ENCODE measurements at places on chromosomes 3 and 15.

GRCh38 chr3:153254361-153254760 is 92.3 kb downstream of the RAP2B start:
- no peak for DNase-seq

- DNase-seq, result no peak
Observed at GRCh38 chr3:139611528-139611927, 66.2 kb downstream of the NMNAT3 start.

DNA sequence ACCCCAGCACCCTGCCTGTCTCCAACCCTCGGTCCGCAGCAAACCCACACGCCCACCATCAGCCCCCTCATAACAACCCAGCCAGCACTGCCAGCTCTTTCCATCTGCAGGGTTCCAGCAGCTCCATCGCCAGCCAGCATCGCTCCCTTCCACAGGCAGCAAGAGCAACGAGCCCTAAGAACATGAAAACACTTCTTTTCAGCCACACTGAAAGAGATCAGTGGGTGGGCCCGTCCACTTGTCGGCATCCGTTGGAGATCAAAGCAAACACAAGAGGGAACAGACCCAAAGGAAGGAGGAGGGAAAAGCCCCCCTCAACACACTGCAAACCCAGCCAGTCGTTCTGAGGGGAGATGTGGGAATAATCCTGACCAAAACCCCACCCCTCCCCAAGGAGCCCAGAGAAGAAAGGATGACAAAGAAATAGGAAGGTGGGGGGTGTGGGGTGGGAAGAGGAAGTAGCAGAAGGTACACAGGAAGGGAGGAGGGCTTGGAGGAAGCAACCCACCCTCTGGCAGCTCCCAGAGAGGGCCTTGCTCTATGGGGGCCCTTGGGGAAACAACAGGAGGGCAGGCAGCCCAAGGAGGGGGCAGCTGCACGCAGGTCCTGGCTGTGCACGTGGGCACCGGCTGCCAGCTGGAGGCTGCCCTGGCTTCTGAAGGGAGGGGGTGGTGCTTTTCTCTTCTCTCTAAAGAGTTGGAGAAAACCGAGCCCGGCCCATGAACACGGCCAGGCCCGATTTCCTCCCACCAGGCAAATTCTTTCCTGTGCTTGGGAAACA is 473.6 kb upstream of the PROK2 start:
- DNase-seq, result no peak

DNA sequence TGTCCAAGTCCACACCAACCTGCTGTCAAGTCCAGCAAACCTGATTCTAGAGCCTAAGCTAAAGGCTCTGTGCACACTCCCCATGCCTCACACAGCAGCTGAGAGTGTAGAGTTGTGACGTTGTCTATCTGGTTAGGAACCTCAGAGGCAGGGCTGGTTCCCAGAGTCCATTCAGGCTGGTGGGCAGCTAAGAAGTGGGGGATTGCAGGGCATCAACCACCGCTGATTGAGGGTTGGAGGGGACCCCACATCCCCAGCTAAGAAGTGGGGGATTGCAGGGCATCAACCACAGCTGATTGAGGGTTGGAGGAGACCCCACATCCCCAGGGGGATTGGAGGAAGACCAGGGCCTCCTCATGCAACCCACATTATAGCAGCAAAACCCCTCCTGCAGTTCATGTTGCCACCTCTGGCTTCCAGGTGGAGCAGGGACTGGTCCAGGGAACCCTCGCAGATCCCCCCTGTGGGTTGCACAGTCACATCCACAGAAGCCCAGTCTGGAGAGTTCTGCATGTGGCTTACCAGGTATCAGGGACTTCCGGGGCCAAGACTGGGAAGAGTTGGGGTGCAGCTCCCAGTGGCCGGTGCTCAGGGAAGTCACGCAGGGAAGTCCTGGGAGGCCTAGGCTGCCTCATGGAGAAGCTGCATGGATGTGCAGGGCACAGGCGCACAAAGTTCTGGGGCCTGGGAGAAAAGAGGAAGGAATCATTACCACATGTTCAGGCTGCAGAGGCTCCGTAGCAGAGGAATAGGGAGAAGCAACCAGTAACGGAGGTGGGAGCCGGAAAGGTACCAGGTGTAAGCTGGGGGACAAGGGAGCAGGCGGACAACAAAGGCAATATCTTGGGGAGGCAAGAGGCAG is 71.4 kb upstream of the PCSK6 start:
- DNase-seq, result no peak

DNA sequence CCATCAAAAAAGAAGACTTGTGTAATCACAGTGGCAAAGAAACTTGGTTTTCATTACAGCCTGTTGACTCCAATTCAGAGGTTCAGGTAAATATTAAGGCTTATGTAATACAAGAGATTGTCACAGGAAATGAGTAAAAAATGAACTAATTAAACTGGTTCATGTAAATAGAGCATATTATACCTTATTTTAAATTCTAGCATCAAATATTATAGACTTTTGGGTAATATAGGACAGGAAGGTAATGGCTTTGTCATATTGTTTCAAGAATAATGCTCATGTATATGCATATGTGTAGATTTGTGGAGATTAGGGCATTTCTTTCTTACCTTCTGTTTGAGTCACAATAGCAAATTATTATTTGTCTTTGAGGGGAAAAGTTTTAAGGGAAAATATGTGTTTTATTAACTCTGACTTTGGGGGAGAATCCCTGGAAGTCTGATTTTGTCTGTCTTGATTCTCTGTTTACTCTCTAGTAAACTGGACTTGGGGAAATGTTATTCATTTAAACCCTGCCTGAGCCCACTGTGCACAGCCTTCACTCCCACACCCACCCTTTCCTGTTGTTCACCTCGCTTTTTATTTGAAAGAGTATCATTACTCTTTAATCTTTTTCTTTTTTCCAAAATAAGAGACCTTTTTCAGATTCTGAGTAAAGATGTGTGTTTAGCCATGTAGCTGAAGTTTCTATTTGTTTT is 43.0 kb downstream of the RASA2 start:
- DNase-seq, result peak; percentile 20

- DNase-seq, result no peak
Observed at GRCh38 chr3:141123677-141124410, 72.7 kb downstream of the SPSB4 start.

DNA sequence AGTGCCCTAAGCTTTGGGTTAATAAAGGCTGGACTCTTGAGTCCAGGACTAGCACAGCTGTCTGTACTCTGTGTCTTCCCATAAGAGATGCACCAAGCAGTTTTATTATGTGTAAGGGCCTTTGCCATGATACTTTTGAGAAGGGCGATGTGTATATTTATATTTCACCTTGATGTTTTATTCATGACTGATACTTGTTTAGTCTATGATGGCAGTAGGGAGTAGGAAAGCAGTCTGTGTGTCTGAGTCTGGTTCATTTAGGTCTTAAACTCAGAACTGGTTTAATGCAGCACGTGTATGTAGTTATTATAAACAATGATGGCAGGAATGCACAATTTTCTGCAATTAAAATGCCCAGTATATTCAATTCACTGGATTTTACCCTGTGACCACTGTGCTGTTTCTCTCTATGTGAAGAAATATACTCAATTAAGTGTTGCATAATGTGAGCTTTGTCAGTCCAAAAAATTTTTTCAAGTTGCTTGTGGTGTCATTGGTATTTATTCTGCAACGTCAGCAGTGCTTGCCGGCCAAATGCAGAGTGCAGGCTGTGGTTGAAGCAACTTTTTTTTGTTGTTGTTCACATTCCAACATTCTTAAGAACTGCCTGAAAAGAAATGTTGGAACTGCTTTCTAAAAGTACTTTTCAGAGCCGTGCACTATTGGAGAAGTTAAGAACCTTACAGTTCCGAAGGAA is 423.7 kb upstream of the SEMA6D start:
- DNase-seq, result peak; percentile 6

GRCh38 chr3:117955196-117955595 is 1079.5 kb downstream of the IGSF11 start:
- no peak for DNase-seq

DNA sequence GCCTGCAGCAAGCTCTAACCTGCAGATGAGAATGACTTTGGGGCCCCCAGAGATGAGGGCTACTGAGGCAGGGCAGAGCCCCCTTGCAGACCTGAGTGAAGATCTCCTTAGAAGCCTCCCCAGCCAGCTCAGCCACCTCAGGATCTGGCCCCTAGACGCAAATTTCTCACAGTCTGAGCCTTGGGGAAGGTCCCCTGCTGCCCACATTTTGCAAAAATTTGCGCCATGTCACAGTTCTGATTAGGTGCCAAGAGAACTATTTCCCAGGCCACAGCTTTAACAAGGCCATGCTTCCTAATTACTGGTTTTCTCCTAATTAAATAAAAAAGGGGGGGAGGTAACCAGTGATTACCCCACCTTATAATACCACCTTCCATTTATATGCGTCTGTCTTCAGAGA is 81.0 kb upstream of the HES1 start:
- DNase-seq, result no peak

DNA sequence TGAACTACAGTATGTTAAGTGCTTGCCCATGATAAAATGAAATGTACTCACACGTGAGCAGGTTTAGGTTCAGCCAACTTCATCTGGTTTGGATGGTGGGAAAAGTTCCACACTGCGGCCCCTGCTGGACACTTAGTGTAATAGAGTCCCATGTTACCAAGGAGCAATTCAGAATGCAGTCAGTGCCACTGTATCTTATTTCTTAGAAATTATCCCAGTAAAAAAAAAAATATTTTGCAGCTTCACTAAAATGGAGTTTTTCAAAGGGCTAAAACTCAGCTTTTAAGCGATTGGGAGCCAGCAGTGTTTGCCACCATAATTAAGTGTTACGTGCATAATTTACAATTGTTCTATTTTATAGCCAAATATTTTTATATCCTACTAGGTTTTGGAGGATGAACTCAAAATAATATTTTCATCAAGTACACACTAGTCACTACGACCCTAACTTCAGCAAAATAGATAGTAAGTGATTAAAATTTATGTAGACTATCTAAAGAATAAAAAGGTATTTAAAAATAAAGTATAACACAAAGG is 371.7 kb upstream of the GBE1 start:
- peak; percentile 15 for DNase-seq

DNA sequence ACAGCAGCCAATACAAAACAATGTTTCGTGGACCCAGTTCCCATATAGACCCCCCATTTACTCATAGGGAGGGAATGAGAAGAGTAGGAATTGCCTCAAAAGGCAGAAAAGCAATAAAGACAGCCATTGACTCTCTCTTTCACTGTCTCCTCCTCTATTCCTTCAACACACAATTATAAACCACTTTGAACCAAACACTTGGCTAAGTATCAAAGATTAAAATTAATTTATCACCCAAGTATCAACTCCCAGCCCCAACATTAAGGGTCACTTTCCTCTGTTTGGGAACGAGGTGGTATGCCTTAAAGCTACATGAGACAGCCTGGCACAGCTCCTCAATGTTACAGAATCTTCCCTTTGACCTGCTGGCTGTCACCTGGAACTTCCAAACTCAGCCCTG is 16.4 kb upstream of the LRIG1 start:
- no peak for DNase-seq

- peak; percentile 71 for DNase-seq
Observed at GRCh38 chr3:119643528-119643927, 16.9 kb downstream of the POPDC2 start.

DNA sequence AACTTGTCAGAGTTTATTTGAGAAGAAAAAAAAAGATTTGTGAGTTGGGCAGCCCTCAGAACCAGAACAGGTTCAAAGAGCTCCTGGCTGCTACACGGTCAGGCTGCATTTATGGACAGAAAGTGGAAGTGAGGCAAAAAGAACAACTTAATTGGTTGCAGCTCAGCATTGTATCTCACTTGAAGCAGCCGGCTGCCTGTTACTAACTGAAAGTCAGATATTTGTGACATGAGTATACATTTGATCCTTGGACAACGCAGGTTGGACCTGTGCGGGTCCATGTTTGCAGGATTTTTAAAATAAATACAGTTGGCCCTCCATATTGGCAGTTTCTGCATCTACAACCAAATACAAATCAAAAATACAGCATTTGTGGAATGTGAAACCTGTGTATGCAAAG is 7.5 kb upstream of the ALDH1L1 start:
- DNase-seq, result no peak

DNA sequence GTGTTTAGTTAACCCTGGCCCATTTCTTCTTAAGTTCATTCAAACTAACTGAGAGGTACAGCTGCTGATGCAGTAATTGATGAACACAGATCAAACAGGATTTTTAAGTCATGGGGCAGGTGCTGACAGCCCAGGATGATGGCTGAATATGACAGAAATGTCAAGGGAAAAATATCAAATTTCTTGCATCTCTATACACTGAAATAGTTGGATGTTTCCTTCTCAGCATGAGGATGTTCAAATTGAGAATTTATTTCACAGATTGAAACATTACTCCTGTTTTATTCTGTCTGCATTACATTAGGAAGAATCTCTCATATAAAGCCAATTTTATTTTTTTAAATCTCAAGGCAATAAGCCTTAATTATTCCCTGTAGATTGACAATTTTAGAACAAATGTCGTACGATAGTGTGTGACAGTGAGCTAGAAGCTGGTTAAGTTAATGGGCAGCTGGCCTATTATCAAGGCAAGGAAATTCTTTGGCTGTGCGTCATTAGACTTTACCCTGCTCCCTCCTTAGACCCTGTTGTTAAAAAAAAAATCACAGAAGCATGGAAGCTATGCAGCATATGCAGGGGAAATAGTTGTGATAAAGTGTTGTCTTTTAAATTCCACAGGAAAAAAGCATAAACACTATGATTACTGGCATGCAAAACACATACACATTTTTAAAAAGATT is 183.8 kb upstream of the KCNMB2 start:
- DNase-seq, result peak; percentile 81

- no peak for DNase-seq
Observed at GRCh38 chr3:86800116-86800515, 190.8 kb downstream of the VGLL3 start.

DNA sequence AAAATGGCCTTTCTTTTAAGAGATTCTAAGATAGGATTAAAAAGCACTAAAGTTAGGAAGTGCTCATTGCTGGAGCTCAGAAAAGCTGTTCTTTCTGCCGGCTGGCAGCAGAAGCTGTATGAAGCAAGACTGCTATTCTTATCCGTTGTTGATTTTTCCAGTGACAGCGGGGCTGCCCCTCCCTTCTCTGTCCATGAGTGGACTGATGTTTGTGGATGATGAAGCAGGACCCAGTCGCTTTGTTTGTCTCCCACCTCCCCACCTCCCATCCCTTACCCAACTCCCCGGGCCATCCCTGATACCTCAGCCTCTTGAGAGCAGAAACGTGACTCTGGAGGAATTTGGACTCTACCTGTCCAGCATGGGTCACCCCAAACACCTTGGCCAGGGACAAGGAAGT is 10.3 kb upstream of the MUSTN1 start:
- DNase-seq, result no peak

- DNase-seq, result peak; percentile 47
Observed at GRCh38 chr3:129282727-129283327, 4.2 kb downstream of the HMCES start.

- no peak for DNase-seq
Observed at GRCh38 chr3:185998136-185998535, 60.3 kb upstream of the TRA2B start.

DNA sequence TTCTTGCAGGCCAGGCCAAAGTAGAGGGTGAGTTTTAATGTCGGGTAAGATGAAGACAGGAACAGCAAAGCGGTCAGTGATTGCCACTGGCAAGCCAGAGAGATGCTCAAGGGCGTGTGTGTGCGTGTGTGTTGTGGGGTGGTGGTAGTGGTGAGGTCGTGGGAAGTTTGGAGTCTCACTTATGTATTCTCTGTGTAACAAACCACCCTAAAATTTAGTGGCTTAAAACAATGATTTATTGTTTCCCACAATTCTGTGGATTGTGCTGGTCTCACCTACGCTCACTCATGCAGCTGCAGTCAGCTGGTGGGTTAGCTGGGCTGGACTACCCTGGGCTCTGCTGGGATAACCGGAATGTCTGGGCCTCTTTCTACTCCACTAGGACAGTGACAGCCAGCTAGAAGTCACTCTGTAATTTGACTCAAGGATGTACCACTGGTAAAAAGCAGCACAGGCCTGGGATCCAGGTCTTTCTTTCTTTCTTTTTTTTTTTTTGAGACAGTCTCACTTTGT is 50.9 kb upstream of the BHLHE40 start:
- DNase-seq, result no peak

Measured in Daoy (cell line).